Stimulated activated CD8-positive, alpha-beta memory T cell treated with anti-CD3 and anti-CD28 coated beads, Interleukin-2, amount 100 ng/mL, for 48 hours (primary cell): ENCODE measurements at places on chromosomes 11 and 22.

GRCh38 chr22:17997456-17997855 lies 26.9 kb downstream of the MICAL3 start:
- DNase-seq, result no peak

- DNase-seq, result no peak
Measured at GRCh38 chr11:100469835-100470234, 217.3 kb upstream of the ARHGAP42 start.

DNA sequence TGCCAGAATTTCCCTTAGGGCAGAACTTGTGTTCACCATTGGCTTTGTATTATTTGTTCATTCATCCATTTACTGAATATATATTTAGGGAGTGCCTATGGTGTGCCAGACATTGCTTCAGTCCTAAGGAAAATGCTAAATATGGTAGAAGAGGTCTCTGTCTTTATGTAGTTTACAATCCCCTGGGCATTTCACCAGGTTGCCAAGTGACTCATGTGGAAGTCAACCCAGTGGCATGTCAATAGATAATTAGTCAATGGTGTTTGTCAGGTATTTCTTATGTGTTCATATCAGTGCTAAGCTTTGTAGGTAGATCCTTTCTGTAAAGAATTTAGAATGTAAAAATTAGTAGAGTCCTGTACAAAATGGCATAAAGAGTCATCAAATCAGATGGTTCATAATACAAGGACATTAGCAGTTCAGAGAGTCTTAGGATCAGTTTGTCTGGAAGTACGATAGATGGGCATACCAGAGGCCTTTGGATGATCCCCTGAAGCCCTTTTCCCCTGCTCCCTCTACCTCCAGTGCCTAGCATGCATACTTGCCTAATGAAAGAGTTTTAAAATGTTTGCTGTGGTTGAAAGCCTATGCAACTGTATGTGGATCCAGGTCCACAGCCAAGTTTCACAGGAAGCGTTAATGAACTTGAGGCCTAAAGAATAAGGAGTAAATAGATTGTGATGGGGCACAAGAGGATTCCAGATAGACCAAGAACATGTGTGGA lies 58.5 kb upstream of the SESN3 start:
- no peak for DNase-seq

GRCh38 chr11:133661846-133662245 lies 129.5 kb upstream of the OPCML start:
- DNase-seq, result no peak

GRCh38 chr11:70029115-70029860 lies 48.8 kb upstream of the ANO1 start:
- no peak for DNase-seq

GRCh38 chr22:39212721-39213376 lies 31.9 kb downstream of the PDGFB start:
- DNase-seq, result no peak
